ENCODE measurements at places on chromosomes 16 and 17. TPM values are rescaled to one million over a fixed set of nuclear protein-coding genes. Genes with fewer than 3 reads are reported as not detected.

DNA sequence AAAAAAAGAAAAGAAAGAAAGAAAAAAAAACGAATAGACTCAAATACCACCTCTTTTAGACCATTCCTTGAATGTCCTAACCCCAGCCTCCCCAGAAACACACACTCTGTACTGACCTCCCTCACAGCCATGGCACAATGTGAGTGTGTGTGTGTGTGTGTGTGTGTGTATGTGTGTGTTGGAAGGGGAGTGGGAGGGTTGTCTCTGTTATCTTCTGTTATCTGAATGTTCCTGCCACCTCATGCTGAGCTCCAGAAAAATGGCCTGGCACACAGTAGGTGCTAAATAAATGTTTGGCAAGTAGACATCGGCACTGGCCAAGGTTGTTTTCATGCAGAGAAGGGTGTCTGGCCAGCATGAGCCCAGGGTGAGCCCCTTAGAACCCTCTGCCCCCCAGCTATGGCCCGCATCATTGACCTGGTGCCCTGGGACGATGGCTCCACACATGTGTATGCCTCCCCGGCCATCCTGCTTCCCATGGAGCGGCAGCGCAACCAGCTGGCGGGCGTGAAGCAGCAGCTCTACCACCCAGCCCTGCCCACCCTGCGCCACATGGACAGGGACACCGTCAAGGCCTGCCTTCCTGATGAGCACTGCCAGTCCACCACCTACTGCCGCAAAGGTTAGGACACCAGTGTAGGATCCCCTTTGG is 6.6 kb upstream of the CNGB1 start:
- no peak overlapping the region for H3K27ac ChIP-seq
- H3K4me1 ChIP-seq, result no peaks in the 10 kb centered on the region
- no peak for DNase-seq
- H3K27me3 ChIP-seq, result no peaks in the 10 kb centered on the region
- no peaks in the 10 kb centered on the region for H3K36me3 ChIP-seq

The DRC3 gene
- 28.4 TPM for total RNA-seq

GRCh38 chr17:48672340-48672739 is 46.2 kb upstream of the HOXB9 start:
- H3K4me1 ChIP-seq, result no peaks in the 10 kb centered on the region
- DNase-seq, result no peak
- H3K27ac ChIP-seq, result no peak overlapping the region

The SOX9 gene
- total RNA-seq, result 32.6 TPM

DNA sequence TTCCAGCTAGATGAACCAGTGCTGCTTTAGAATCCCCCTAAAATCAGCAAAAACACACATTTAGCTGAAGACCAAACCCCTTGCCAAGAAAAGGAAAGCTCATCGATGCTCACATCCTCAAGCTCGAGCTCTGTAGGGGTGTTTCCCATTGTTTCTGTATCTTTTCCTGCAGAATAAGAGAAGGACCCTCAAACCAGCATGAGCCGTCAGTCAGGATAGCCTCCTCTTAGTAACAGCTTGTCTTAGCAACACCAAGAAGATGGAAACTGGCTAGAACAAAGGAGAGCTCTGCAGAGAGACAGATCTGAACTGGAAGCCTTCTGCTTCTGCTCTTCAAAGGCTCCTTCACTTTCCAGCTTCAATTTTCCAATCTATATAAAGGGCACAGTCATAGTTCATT is 32.0 kb downstream of the VAT1L start:
- no peaks in the 10 kb centered on the region for H3K27me3 ChIP-seq
- H3K27ac ChIP-seq, result no peak overlapping the region
- no peaks in the 10 kb centered on the region for H3K36me3 ChIP-seq
- no peaks in the 10 kb centered on the region for H3K4me1 ChIP-seq
- no peak for DNase-seq
- no peak overlapping the region for H3K4me3 ChIP-seq

- no peak overlapping the region for H3K4me3 ChIP-seq
- H3K27me3 ChIP-seq, result no peaks in the 10 kb centered on the region
- H3K4me1 ChIP-seq, result no peaks in the 10 kb centered on the region
- no peaks in the 10 kb centered on the region for H3K36me3 ChIP-seq
- H3K27ac ChIP-seq, result no peak overlapping the region
Measured at GRCh38 chr17:57761887-57762286, 16.8 kb upstream of the CCDC182 start.

DNA sequence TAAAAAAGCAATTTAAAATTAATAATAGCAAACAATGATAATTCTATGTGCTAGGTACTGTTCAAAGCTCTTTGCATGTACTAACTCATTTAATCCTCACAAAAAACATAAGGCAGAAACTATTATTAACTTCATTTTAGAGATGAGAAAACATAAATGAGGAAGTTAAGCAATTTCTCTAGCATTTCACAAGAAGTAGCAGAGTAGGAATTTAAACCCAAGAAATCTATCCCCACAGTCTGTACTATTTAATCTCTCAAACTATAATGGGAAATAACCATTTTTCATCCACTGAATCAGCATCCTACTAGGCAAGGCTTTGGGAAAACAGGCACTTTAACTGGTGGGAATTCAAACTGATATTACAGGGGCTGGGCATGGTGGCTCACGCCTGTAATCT is 42.2 kb upstream of the INTS2 start:
- no peak overlapping the region for H3K27ac ChIP-seq
- no peaks in the 10 kb centered on the region for H3K4me1 ChIP-seq
- no peaks in the 10 kb centered on the region for H3K27me3 ChIP-seq
- H3K4me3 ChIP-seq, result no peak overlapping the region
- DNase-seq, result no peak
- peaks cover 28% of the 10 kb centered on the region for H3K36me3 ChIP-seq

The CCDC200 gene
- total RNA-seq, result not detected

The TAOK2 gene
- total RNA-seq, result 48.8 TPM
